Fibroblast of gingiva (primary cell): ENCODE measurements at places on chromosomes 1 and 21.

DNA sequence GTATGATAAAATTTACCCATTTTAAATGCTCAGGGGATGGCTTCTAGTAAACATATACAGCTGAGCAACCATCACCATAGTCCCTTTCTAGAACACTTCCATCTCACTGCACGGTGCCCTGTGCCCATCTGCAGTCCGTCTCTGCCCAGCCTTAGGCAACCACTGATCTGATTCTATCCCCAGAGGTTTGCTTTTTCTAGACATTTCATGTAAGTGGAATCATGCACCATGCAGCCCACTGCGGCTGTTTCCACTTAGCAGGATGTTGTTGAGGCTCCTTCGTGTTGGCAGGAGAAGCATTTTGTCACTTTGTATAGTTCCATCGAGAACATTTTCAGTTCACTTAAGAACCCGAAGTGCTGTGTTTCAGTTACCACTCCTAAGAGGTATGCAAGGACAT lies 27.8 kb upstream of the VAMP3 start:
- peak; percentile 58 for DNase-seq

GRCh38 chr1:83742446-83742845 lies 256.5 kb downstream of the TTLL7 start:
- no peak for DNase-seq

DNA sequence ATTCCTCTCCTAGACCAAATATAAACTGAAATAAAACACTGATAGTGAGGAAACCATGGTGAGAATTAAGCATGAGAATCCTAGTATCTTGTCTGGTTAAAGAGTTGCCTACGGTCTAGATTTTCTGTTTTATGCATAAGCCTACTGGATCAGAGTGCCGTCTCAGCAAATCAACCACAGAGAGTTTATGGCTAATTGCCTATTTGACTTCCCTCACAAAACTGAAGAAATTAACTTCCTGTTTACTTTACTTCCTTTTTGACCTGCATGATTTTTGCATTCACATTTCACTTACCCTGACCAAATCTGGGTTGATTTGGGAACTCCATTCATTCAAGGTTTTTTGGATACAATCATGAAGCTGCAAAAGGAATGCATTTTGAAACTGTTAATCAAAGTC lies 5.0 kb downstream of the GCLM start:
- DNase-seq = no peak

- no peak for DNase-seq
These were observed 23.4 kb downstream of the KRTAP19-8 start for GRCh38 chr21:31014891-31015290.

- no peak for DNase-seq
These were observed 7.4 kb downstream of the BTBD8 start for GRCh38 chr1:92087542-92087941.

DNA sequence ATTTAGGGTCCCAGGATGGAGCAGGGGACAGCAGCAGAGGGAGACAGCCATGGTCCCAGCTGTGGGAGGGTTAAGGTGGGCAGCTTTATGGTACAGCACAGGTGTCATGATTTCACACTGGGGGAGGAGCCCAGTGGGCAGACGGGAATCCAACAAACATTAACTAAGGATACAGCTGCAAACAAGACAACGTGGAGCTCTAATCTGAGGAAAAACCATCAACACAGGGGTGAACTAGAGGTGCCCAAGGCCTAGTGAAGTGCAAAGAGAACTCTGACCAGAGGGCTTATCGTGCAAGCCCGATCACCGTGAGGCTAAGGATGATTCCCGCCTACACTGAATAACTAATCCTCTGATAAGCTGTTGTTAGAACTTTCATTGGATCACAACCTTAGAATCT lies 18.7 kb downstream of the ECE1 start:
- DNase-seq = no peak
